ENCODE measurements at places on chromosomes 1 and 21.

- DNase-seq = no peak
Measured at GRCh38 chr1:9719978-9720722, 68.6 kb downstream of the PIK3CD start.

DNA sequence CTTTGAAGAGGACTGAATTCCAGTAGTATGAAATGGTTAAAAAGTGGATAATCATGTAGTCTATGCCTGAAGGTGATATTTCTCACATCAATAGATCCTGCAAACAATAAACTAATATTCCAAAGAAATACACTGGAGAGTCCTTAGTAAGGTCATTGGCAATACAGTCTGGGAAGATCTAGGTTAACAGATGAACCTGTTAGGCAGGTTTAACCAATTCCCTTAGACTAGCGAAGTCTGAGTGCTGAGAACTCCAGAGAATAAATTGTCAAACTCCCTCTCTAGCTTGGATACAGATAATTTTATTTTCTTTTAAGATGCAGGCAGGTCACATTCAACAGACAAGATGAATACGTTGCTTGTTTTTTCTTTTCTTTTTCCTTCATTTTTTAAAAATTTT lies 2.4 kb downstream of the GPR157 start:
- DNase-seq = no peak

GRCh38 chr1:4261327-4261726 lies 361.3 kb upstream of the C1orf174 start:
- DNase-seq = no peak

- DNase-seq = no peak
Measured at GRCh38 chr1:61692155-61692800, 32.7 kb downstream of the TM2D1 start.

DNA sequence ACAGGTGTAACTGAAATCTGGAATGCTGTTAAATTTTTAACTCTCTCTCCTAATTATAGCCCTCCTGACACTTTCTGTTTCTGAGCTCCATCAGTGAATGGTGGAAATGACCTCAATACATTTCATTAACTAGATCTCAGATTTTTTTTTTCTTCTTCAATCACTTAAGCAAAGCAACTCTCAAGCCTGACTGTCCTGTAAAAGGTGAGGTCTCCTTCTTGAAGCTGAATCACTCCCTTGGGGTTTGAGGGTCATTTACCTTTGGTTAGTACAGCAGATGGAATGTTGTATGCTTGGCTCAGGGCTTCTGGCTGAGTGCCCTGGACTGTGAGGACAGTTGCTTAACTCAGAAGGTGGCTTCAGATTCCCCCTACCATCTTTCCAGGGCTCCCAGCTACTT lies 518.7 kb downstream of the PTPRC start:
- DNase-seq = no peak

- no peak for DNase-seq
Measured at GRCh38 chr21:43984905-43985689, 27.0 kb upstream of the TRAPPC10 start.

DNA sequence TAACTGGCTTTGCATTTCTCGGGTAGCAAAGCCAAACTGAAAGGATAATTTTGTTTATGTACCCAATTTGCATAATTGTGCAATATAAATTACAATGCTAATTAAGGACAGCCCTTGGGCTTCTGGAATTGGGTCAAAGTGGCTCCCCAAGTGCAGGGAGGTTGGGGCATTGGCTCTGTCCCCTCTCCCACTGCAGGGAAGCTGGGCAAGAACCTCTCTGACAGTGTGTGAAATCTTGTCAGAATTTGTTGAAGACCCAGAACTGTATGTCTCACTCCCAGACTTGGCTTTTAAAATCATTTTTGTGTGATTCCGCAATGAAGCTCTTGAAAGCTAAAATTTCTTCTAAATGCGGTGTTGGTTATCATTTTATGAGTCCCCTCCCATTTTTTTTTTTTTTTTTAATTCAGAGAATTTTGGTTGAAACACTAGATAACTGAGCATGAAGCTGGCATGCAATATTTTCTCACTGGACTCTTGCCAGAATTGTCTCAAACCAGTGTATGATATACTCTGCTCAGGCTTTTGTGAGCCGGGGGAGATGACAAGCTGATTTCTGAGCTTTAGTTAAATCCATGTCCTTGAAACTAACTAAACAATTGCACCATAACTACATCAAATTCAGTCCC lies 878.9 kb upstream of the CXADR start:
- DNase-seq = no peak

GRCh38 chr1:211635597-211636205 lies 39.7 kb downstream of the NEK2 start:
- DNase-seq = no peak

DNA sequence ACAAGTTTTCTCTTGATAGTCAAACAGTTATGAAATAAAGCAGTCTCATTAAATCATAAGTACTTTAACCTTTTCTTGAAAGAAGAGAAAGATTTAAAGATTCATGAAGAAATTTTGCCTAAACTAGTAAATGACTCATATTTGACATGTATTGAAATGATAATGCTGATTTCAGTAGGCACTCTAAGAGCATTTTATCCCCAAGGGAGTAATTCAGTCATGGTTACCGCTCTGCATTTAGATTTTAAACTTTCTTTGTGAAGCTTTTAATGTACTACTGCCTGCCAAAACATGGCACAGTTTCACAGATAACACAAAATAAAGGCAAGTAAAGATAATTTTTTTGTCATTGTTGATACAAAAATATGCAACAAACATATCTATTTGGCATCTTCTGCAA lies 6.8 kb downstream of the USH2A start:
- DNase-seq = no peak

GRCh38 chr1:67060811-67061218 lies 6.9 kb upstream of the SLC35D1 start:
- no peak for DNase-seq

DNA sequence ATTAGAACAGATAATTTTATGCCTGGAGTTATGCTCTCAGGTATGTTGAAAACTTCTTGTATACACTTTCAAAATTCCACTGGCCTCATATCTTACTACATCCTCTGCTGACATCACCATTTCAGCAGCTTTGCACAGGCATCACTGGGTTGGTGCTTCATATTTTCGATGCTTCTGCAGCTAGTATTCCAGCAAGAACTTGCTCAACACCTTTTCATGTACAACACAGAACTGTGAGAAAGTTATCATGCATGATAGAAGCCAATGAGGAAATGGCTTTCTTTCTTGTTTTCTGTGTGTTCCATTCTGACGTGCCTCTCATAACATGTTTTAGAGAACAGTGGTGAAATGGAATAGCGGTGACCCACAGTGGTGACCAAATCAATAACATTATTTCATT lies 5.1 kb upstream of the GBP5 start:
- no peak for DNase-seq

Measured in activated T-cell treated with anti-CD3 and anti-CD28 coated beads for 1 hour (primary cell).